Aorta (tissue), 5 donors: ENCODE measurements at places on chromosomes 5 and 9. TPM values are rescaled to one million over a fixed set of nuclear protein-coding genes. Genes with fewer than 3 reads are reported as not detected.
A peak's percentile ranks its signal among the peaks of the same experiment; 100 is the strongest.

SHC3 gene
- polyA plus RNA-seq: 0.10 TPM

GRCh38 chr5:115429345-115429940, 115.1 kb downstream of the FEM1C start:
- no peak for DNase-seq

DNA sequence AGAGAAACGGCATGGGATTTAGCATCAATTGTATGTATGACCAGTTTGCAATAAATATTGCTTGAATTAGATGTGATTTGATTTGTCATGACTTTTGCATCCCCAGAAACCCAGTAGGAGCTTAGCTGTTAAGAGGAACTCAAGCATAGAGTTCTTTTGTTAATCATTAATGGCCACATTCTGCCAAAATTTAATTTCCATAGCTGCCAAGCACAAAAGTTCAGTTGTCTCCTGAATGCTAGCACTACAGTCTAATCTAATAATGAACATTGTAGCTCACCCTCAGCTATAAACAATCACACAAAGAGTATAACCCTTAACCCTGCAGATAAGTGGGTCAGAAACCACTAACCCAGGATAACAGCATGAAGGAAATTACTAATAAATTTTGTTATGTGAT, 169.8 kb upstream of the GRAMD2B start:
- no peak for DNase-seq

SPATA31A3 gene
- polyA plus RNA-seq: not detected

GRCh38 chr5:126975796-126976195, 54.6 kb downstream of the MARCHF3 start:
- DNase-seq: no peak

GRCh38 chr9:135939351-135940265, 21.6 kb downstream of the UBAC1 start:
- no peak for DNase-seq

TTC33 gene
- 13.0 TPM for polyA plus RNA-seq

ZFP37 gene
- polyA plus RNA-seq: 2.0 TPM

- no peak for DNase-seq
These were observed 56.1 kb upstream of the TBC1D2 start for GRCh38 chr9:98311541-98311940.

DNA sequence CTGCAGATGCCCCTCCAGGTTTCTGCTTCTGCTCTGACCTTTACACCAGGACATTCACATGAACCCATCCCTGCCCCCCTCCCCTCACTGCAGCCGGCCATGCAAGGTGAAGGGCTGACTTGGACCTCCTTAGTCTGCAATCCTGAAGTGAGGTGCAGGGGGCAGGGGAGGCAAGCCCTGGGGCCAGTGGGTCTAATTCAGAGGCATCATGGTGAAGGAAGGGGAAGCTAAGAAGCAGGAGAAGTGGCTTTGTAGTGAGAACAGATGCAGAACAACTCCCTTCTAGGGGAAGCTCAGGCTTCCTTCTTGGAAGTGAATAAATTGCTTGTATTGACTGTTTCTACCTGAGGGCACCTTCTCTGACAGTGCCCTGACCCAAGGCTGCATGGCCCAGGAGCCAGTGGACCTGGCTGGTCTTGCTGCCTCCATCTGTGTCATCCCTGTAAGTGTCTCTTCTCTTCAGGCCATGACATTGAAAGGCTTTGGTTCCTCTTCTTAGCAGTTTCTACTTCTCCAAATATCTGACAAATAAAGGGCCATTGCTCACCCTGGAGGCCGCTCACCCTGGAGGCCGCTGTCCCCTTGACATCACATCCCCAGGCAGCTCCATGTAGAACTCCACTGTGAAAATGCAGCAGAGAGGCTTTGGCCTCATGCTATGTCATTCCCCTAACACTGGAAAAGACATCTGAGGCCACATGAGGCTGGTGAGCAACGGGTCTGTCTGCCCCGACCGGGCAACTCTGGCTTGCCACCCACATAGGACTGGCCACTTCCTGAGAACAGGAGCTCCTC, 55.3 kb downstream of the GADD45G start:
- DNase-seq: no peak

DNA sequence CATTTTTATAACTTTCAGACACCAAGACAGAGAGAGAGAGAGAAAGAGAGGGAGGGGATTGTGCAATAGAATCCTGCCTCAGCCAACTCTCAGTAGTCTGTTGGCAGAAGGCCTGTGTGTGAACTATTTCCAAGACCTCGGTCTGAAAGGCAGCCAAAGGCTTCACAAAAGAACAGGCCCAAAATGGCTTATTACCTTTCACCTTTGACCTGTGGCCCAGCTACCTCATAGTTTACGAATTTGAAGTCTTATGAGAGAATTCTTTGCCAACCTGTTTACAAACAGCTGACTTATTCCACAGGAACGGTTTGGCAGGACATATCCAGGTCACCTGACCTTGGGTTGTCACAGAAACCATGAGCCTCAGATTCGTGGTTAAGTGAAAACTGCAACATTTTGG, 48.6 kb downstream of the NR2F1-AS1 start:
- DNase-seq: peak; percentile 49

PDCD1LG2 gene
- polyA plus RNA-seq: 3.8 TPM

- DNase-seq: no peak
These were observed 345.5 kb upstream of the PAPPA start for GRCh38 chr9:115808108-115808507.
